NCI-H187 treated with DMSO at 0.1 percent for 48 hours (cell line): ENCODE measurements at places on chromosomes 5 and 9.

- DNase-seq = no peak
Observed at GRCh38 chr9:85600675-85601263, 141.0 kb downstream of the AGTPBP1 start.

GRCh38 chr9:133959966-133960567, 32.1 kb downstream of the VAV2 start:
- DNase-seq = no peak

DNA sequence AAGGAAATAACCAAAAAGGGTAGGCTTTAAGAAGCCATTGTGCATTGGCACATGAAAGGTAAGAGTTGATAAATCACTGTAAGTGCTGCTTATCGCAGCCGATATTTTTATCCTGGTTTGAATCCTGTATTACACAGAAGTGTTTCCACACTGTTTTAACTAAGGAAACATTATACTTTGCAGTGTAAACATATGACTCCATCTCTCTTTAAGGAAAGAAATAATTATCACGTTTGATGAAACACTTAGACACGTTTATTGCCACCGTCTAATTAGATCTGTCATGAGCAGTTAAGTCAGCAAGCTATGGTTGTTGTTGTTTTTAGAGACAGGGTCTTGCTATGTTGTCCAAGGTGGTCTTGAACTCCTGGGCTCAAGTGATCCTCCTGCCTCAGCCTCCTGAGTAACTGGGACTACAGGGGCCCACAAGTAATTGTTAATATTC, 85.7 kb upstream of the TNFAIP8 start:
- no peak for DNase-seq

DNA sequence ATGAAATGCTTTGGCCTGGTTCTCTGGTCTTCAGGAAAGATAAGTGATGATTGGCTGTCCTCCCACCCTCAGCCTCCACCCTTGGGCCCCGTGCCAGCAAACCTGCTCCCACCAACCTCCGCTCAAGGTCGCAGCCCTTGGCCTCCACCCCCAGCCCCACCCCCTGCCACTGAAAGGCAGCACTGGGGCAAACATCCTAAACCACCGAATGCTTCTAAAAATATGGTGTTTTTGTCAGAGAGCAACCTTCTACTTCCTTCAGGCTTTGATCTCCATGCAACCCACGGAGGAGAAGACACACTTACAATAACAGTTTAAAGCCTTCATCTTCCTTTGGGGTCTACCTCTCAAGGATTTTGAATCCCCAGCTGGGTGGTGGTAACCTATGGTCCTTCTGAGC, 24.0 kb upstream of the TCF7 start:
- no peak for DNase-seq

DNA sequence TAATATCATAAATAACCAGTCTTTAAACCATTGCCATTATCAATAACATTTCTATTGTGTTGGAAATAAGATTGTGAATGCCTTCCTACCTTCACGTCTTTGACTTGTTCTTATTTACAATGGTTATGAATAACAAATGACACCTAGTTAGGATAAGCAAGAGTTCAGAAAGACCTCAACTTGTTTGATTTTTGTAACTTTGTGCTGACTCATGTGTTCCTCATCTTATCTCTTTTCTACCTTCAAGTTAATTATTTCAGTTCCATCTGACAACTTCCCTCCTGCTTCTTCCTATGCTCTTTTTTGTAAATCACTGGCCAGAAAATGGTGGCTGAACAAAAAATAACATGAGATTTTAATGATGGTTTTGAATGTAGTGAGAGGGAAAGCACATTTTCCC, 538.5 kb upstream of the TUSC1 start:
- DNase-seq = no peak

DNA sequence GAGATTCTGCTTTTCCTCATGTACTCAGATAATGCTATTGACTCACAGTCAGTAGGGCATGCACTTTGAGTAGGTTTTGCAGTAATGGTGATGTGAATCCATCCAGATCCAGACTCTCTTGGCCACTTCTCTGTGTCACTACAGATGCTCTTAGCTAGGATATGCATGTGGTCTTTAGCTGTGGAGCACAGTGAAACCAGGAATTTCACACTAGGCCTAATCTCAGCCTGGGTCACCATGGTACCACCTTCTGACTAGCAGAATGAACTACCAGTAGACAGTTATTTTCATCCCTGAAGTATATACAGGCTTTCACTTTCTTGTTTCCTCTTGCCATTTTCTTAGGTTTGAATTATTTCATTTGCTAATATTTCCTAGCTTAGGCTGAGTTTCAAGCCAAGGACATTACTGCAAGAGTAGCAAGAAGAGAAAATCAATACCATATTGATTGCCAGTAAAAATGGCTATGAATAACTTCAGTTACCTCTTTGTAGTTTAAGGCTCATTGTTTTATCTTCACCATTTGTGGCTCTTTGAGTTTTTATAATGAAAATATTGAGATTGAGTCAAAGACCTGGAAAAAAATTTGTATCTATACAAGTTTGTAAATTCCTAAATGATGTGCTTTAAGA, 28.4 kb upstream of the CSNK1G3 start:
- DNase-seq = no peak

DNA sequence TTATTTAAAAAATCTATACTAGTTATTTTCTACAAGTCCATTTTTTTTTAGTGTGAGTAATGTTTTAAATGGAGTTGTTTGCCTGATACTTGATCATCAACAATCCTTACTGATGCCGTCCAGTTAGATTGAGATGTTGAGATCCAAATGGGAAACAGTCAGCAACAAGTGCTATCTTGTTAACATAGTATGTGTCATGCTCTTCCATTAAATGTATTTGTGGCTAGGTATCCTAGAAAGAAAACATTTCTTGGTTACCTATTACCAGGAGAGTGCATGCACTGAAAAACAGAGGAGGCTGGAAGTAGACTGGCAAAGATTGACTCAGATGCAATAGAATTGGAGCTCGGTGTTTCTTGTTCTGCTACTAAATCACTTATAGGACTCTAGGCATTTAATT, 123.4 kb upstream of the MAN2A1 start:
- DNase-seq = no peak

GRCh38 chr5:32153723-32154122, 20.4 kb downstream of the GOLPH3 start:
- DNase-seq = no peak

GRCh38 chr5:160534125-160534524, 112.5 kb downstream of the PTTG1 start:
- no peak for DNase-seq

- DNase-seq = no peak
Observed at GRCh38 chr5:143054480-143054941, 284.3 kb downstream of the ARHGAP26 start.

DNA sequence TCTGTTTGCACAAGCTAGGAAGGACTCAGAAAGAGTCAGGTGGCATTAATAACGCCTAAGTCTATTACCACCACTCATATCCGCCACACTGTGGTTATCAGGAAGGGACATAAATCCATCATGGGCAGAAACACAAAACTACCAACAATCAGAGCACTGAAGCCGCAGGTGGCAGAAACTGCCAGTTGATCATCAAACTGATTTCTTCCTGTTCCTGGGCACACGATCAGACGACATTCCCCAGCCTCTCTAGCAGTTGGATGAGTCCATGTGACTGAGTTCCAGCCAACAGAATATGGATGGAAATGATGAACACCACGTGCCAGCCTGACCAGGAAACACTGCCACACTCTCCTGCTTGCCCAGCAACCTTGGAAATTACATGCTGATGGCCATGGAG, 181.7 kb downstream of the ELAVL2 start:
- no peak for DNase-seq

DNA sequence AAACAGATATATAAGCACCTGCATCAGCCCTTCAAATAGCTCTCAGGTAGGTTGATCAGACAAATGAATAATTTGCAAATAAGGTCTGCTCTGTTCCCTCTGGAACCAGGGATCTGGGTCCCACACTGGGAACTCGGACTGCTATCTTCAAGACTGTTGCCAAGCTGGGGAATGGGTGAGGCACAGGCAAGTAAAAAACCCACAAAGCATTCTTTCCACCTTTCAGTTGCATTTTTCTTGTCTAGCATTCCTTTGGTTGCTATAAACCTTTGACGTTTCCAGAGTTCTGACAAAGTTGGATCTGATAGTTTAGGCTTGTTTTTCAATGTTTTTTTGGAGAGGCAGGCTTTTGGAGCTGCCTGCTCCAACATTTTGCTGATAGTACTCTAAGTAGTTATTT, 20.1 kb downstream of the FBXL17 start:
- DNase-seq = no peak

GRCh38 chr9:123335193-123335985, 20.6 kb upstream of the CRB2 start:
- DNase-seq = peak; percentile 51

DNA sequence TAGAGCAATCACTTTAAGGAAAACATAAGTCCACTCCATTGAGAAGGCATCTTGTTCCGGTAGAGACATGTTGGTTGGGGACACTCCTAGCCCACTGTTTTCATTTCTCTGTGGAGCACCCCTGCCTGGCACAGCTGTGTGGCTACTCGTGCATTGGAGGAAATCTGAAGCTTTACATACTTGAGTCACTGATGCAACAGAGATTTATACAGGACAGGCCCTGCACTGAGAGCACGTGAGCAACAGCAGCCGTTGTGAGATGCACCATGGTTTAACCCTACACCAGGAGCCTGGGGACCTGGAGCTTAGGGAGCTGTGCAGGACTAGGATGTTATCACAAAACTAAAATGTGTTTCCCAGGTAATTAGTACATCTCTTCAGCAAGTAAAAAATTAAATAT, 230.7 kb upstream of the IRX1 start:
- no peak for DNase-seq

- no peak for DNase-seq
Observed at GRCh38 chr5:124574521-124575436, 171.7 kb downstream of the ZNF608 start.

GRCh38 chr5:39755452-39755851, 330.7 kb upstream of the DAB2 start:
- DNase-seq = no peak

DNA sequence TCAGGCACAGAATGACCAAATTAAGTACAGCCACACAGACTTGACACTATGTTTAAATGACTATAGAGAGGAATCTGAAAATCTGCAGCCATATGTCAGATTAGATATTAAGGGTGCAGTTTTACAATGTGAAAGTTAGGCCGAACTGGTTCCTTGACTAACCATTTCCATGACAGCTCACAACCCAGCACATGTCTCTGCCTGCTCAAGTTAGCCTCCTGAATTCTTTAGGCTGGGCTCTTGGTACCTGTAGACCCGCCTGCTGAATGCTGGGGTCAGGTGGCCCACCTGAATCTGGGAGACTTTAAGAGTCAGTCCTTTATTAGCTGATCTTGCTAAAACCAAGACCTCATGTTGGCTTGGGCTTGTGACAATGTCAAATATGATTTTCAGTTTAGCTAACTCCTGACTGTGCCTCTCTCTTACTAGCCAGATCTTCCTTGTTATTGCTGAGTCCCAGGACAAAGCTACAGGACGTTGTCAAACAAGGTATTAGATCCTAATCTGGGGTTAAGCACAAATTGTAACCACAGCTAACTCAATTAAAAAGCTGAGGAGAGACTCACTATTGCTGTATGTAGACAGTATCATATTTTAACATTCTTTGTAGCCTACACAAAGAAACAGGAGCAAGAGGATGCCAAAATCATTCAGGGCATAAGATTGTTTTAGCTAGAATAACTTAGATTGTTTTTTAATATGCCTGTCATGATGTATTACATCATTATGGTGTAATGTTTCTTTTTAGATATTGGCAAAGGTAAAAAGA, 490.9 kb downstream of the SEMA5A start:
- DNase-seq = no peak

GRCh38 chr9:109901201-109901600, 121.2 kb downstream of the PALM2AKAP2 start:
- no peak for DNase-seq

DNA sequence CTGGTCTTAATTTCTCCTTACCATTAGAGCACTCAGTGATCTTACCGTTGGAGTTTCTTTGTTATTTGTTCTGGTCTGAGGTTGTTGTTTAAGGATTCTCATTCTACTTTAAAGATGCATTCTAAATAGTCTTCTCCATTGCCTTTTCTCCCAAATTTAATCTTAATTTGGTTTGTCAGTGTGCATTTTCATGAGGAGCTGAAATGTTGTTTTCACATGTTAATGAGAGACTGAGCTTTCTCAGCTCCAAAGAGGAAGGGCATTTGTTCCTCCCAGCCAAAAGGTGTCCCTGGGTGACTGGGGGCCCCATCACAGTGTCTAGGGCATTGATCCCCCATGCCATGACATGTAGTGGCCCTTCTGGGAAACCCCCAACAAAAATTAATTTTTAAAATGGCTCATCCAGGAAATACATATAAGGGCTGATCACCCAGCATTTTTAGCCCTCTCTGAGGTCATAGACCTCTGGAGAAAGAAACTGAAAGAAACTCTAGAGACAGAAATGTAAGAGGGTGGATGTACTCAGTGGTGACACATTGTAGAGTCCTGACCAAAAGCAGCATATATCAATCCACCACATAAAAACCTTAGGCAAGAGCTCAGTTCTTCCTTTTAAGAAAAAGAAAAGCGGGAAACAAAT, 240.4 kb upstream of the RAI14 start:
- DNase-seq = no peak

DNA sequence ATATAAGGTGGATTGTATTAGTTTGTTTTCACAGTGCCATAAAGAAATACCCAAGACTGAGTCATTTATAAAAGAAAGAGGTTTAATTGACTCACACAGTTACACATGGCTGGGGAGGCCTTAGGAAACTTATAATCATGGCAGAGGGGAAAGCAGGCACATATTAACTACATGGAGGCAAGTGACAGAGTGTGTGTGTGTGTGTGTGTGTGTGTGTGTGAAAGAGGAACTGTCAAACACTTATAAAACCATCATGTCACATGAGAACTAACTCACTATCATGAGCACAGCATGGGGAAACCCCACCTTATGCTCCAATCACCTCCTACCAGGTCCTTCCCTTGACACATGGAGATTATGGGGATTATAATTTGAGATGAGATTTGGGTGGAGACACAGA, 118.6 kb downstream of the SPEF2 start:
- DNase-seq = no peak

GRCh38 chr5:151146061-151146460, 11.5 kb downstream of the ANXA6 start:
- no peak for DNase-seq
